Hematopoietic multipotent progenitor cell treated with erythropoietin and hydrocortisone succinate and interleukin-3 and kit ligand, for 17 days (in vitro differentiated cells): ENCODE measurements at places on chromosomes 2 and 18.

- DNase-seq: no peak
Observed at GRCh38 chr18:33558529-33558928, 19.5 kb upstream of the ASXL3 start.

- no peak for DNase-seq
Observed at GRCh38 chr18:4016391-4017049, 438.6 kb downstream of the DLGAP1 start.

DNA sequence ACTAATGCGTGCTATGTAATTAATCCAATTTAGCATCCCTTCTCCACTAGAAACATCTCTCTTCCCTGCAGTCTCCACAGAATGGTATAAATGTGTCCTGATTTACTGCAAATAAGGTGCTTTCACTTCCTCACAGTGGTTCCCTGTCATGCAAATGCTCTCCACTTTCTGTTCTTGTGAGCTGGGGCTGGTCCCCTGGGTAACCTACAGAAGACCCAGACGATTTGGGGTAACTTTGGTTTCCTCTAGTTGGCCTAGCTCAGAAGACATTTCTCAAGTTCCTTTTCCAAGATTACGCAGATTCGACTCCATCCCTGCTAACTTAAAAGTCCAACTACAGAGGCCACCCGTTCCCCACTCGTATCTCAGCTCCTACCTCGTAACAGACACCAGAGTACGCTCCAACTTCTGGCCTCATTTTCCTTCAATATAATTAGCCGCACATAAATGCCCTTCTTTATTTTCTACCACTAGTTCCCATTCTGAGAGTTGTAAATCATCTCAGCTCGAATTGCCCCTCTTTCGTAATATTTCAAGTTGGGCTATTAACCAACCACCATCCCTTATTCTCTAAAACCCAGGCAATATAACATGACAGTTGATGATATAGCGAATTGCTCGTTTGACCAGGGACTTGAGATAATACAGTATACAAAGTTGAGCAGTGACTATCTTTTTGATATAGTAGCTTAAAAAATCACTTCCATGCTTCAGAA is 28.8 kb upstream of the NEDD4L start:
- no peak for DNase-seq

DNA sequence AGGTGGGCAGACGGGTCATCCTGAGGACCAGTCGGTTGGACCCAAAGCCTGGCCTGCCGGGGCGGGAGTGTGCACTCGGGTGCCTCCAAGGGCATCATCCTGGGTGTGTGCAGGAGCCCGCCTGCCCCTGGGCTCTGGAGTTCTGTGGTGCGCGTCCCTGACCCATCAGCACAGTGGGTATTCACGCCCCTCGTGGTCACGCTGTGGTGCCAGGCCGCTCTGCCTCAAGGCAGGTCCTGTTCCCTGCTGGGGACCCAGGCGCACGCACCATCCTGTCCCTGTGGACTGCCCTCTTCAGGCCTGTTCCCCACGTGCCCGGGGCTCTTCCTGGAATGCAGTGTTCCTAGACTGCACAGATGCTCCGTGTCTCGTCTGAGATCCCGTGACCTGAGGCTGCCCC is 14.3 kb upstream of the D2HGDH start:
- no peak for DNase-seq

GRCh38 chr2:222753251-222753824 is 81.9 kb downstream of the MOGAT1 start:
- DNase-seq: no peak

DNA sequence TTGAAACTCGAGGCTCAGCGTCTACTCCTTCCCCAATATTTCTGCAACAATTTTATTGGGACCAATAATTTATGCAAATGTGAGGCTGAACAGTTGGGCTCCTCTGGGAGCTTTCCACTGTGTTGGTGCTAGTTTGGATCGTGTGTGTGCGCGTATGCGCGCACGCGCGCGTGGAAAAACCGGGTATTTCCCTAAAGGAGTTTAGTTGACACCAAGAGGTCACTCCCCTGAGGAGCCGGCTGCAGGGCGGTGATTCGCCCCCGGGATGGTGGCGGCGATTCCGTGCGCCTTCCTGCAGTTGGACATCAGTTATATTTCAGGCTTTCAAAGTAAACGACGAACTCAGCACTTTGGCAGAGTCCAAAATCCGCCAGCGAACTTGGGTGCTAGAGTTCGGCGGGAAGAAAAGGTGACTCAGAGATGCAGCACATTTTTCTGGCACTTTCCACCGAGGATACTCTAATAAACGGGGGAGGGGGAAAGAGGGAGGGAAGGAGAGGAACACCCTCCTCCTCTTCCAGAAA is 186.5 kb upstream of the FANCL start:
- DNase-seq: no peak

DNA sequence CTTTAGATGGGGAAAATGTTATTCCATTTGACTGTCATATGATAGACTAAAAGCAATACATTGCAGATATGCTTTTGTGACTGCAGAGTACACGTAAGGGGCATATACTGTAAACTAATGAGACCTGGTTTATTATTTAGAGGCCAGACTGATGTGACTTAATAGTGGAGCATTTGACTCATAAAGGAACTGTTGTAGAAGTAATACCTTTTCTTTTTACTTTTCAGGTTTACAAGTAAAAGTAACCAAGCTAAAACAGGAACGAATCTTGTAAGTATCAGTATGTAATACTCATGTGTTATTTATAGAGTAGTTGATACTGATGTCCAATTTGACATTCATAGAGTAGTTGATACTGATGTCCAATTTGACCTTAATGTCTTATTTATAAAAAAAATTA is 13.1 kb downstream of the RBBP8 start:
- no peak for DNase-seq

DNA sequence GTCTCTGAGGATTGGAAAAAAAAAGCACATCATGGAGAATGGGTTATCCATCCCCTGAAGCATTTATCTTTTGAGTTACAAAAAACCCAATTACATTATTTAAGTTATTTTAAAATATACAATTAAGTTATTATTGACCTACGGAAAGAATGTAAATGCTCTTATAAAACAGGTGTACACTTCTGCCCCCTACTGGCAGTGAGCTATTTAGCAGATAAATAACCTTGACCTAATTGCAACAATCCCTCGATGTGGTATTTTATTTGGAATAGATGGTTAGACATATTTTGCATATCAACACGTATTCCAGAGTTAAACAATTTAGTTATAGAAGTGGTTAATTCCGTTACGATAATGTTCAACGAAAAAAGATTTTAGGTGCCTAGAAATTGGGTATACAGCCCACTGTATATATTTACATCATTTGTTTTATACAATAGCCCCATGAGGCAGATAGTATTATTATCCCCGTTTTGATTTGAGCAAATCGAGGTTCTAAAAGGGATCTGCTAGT is 9.1 kb upstream of the DAW1 start:
- peak; percentile 62 for DNase-seq

GRCh38 chr2:134460583-134460998 is 206.7 kb downstream of the MGAT5 start:
- DNase-seq: no peak

DNA sequence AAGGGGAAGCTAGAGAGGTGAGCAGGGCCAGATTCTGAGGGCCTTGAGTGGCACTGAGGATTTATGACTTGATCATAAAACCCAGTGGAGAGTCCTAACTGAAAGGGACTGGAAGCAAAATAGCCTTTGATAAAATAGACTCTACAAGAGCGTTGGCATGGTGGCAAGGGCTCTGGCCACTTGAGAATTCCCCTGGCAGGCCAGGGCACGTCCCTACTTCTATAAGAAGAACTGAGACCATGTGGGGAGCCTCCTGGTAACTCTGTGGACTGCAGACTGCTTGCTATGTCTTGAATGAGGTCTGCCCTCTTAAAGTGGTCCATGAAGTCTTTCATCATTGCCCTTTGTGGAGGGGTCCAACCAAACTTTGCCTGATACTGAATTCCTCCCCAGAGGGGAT is 324.8 kb downstream of the ALK start:
- DNase-seq: no peak

GRCh38 chr2:212520340-212520739 is 18.3 kb downstream of the ERBB4 start:
- no peak for DNase-seq

- DNase-seq: no peak
Observed at GRCh38 chr2:102971701-102972100, 209.9 kb downstream of the TMEM182 start.

DNA sequence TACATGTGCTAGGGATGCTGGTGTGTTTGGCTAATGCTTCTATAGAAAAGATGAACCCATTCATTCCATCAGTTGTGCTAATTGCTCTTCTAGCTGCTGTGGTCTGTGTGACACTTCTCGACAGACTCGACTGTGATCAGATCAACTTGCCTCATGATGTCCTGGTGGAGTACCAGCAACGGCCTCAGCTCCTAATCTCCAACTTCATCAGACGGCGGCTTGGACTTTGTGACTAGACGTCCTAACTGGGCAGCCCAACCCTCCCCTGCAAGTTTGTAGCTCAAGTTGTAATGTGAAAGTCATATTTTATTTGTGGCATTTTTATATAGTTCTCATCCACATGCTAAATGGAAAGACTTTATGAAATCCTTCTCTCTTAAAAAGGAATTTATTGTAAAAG is 33.0 kb downstream of the UPP2 start:
- DNase-seq: no peak

GRCh38 chr2:10316336-10316735 is 13.6 kb downstream of the HPCAL1 start:
- no peak for DNase-seq

DNA sequence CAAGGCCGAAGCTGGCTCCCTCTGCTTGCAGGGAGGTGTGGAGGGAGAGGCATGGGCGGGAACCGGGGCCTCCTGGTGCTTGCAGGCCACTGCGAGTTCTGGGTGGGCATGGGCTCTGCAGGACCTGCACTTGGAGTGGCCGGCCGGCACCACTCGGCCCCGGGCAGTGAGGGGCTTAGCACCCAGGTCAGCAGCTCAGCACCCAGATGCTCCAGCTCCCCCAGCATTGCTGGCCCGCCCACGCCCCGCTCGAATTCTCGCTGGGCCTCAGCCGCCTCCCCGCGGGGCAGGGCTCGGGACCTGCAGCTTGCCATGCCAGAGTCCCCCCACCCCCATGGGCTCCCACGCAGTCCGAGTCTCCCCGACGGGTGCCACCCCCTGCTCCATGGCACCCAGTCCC is 176.2 kb upstream of the FAM98A start:
- no peak for DNase-seq

- DNase-seq: no peak
Observed at GRCh38 chr2:231640241-231640640, 47.6 kb downstream of the TEX44 start.

- peak; percentile 10 for DNase-seq
Observed at GRCh38 chr2:239106314-239106908, 258.5 kb downstream of the TWIST2 start.

DNA sequence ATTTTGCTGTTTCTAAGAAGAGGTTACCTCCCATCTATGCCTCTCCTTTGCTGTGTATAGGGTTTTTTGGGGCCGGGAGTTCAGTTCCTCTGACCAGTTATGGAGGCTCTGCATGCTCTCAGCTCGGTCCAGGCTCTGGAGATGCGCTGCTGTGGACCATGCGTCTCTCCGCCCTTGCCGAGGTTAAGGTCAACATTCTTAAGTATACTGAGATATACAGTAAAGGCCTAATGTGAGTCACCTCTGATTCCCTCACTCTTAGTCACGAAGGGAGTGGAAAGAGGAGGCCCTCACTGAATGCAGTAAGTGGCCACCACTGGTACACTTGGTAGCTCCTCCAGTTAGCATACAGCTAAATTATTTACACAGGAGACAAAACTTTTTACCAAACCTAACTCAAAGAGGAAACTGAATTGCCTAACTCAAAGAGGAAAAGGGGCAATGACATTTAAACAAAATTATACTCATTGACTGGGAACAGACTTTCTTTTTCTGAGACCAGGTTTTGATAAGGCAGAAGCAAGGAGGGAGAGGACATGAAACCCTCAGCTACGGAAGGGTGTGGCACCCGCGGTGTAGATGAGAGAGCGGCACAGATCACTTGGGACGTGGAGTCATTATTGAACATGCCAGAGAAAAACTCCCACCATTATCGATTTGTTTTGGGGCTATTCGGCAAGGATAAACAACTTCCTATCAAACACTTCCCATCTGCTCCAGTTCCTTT is 98.7 kb downstream of the COPS8 start:
- DNase-seq: no peak

DNA sequence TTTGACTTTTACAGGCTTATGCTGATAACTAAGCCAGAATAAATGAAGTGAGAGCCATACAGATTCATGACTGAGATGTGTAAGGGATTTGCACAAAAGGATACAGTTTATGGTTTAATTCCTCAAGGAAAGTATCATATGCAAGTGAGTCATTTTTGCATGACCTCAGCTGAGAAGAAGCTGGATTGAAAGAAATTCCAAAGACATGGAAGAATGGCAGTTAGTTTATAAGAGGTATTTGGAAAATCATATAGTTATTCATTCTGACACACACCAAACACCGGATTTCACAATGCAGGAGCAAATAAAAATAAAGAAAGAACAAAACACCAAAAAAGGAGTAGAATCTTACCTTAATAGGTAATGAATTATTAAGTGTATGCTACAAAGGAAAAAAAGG is 83.2 kb upstream of the RND3 start:
- no peak for DNase-seq

DNA sequence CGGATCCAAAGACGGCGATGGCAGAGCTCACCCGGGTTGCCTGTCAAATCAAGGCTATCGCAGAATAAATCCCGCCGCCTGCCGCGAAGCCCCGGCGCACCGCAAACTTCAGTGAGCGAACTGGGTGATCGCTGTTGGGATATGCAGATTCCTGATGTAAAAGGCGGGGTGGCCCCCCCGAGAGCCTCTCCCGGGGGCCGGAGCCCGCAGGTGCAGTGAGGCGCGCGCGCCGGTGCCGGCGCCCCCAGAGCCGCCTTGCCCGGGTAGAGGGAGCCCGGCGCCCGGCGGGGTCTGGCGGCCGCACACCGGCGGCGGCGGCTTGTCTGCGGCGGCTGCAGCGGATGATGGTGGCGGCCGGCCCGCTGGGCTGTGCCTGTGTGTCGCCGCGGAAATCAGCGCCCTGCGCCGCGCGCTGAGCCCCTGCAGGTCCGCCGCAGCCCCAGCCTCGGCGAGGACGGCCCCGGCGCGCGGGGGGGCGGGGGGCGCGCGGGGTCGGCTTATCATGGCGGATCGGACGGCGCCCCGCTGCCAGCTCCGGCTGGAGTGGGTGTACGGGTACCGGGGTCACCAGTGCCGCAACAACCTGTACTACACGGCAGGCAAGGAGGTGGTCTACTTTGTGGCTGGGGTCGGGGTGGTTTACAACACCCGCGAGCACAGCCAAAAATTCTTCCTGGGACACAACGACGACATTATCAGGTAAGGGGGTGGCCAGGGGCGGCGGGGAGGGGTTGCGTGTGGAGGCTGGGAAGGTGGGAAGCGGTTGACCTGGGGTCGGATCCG is 1.3 kb downstream of the EML6 start:
- DNase-seq: no peak
